ENCODE measurements at places on chromosomes 2 and 18.

DNA sequence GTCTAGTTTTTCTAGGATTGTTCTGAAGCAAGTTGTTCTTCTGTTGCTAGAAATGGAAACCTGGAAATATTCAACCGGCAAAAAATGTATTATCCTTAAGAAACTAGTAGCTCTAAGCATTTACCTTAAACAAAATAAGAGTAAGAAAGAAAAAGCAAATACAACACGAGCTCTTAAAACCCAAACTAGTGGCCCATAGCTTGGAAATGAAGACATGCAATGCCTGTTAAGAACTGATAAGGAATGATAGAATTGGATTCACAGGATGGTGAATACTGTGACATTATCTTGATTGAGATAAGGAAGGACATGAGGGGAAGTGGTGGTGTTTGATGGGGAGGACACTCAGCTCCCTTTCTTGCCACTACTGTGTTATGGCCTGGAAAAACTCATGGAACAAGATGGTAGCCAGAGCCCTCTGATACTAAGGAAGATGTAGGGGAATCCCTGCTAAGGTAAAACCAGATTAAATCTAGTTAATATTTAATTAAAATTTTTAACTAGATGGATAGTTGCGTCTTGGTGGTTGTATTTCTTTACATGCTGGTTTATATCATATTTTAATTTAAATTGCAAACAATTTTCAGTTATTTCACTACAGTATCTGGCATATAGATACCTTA lies 193.8 kb downstream of the LPIN1 start:
- DNase-seq: no peak

- DNase-seq: no peak
These were observed 164.5 kb downstream of the NAPG start for GRCh38 chr18:10690366-10690765.

GRCh38 chr2:45610281-45611019 lies 617 bp downstream of the SRBD1 start:
- DNase-seq: peak; percentile 51

DNA sequence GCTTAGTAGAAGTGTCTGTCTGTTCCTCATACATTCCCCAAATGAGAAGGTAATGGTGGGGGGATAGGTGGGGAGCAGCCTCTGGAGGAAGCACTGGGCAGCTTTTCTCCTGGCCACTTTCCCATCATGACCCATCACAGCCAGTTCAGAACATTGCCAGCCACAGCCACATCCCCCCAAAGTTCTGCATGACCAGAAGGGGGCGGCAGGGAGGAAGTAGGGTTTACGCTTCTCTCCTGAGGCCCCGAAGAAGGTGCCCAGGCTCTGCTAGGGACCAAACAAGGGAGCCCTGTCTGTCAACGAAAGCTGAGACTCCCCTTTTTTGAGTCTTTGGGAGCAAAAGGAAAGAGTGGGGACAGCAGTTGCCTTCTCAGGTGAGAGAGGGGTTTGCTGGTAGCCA lies 7.7 kb downstream of the IGFBP5 start:
- DNase-seq: no peak

- DNase-seq: no peak
These were observed 9.8 kb upstream of the MALT1 start for GRCh38 chr18:58661423-58661822.

DNA sequence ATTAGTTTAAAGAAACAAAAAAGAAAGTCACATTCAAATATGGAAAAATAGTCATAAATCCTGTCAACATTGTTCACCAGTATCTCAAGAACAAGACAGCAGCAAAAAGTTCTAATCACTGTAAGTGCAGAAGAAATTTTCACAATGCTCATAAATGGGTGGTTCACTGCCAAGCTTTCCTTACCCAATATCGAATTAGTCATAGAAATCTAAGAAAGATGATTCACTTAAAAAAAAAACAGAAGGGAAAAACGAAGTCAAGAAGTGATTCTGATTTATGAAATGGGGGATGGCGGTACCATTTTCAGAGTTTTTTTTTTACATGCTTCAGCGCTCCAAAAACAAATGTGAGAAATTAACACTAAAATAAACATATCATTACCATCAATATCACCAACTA lies 156.7 kb downstream of the EXOC6B start:
- no peak for DNase-seq

DNA sequence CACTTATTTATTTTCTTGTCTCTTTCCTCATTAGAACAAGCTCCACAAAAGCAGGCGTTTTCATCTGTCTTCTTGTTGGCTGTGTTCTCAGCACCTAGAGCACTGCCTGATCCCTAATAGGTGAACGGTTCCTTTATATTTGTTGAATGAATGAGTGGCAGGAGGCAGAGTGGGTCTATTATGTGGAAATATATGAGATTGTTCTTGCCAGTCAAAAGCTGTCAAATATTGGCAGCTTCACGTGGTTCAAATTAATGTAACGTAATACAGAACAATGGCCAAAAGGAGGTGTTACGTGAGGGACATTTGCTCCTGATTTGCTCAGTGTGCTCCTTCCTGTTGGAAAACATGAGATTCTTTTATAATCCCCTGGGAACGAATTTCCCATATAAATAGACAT lies 8.5 kb upstream of the ARHGAP25 start:
- no peak for DNase-seq

DNA sequence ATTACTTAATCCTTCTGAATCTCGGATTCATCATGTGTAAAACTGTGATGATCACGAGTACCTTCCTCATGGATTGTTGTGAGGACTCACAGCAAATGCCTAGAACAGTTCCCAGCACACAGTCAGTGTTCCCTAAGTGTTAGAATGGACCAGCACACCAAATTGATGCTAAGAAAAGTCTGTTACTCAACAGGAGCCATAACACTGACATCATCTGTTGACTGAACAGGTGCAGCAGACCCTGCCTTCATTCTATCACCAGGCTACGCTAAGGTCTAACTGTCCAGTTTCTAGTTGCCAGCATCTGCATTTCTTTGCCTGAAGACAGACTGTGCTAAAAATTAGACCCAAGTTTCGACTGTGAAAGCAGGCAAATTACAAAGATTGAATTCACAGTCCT lies 18.6 kb downstream of the DTNB start:
- DNase-seq: no peak

GRCh38 chr2:142825861-142826260 lies 51.6 kb upstream of the KYNU start:
- no peak for DNase-seq

- DNase-seq: peak; percentile 33
These were observed at the start of gene PTGR3 for GRCh38 chr18:75209129-75209950. TSS of gene PTGR3 (minus strand) at chr18:75209139. CDS start at chr18:75209058, 81 bp downstream.

DNA sequence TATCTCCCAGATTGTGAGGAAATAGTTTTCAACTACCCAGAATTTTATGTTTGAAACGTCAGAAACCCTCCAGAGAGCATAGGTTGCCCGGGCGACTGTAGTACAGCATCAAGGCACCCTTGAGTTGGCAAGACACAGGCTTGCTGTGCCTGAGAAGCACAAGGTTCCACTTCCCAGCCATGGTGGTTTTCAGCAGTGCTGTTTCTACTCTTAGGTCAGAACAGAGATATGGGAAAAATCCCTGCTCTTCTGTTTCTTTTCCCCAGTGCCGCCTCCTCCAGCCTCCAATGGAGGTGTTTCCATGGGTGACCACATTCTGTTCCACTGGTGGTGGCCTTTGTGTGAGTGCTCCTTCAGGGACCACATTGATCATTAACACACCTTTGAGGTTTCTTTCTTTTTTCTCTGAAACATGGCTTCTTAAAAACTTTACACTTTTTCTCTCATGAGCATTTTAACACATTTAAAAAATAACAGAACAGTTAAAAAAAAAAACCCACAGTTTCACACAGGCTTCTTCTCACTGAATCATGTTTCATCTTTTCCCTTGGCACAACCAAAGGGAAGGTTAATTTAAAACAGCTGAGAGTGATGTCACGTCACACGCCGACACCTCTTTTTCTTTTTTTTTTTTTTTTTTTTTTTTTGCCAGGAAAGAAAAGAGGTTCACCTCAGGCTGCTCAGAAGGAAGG lies 229.3 kb upstream of the HDAC4 start:
- no peak for DNase-seq

DNA sequence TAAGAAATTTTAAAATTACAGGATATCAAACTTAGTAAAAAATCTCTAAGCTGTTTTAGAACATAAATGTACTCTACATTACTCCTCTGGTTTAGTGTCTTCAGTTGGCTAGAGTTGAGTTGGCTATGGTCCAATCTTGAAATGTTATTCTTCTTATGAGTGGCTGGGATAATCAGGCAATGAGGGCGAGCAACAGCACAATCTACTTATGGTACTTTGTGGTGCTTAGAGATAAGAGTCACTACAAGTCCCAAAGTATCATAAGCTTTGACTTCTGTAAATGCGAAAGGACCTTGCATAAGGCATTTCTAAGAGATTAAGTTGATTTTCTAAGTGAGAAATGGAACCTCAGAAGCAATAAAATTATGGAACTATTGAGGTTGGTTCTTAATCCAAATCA lies 361.7 kb downstream of the GPD2 start:
- DNase-seq: no peak

DNA sequence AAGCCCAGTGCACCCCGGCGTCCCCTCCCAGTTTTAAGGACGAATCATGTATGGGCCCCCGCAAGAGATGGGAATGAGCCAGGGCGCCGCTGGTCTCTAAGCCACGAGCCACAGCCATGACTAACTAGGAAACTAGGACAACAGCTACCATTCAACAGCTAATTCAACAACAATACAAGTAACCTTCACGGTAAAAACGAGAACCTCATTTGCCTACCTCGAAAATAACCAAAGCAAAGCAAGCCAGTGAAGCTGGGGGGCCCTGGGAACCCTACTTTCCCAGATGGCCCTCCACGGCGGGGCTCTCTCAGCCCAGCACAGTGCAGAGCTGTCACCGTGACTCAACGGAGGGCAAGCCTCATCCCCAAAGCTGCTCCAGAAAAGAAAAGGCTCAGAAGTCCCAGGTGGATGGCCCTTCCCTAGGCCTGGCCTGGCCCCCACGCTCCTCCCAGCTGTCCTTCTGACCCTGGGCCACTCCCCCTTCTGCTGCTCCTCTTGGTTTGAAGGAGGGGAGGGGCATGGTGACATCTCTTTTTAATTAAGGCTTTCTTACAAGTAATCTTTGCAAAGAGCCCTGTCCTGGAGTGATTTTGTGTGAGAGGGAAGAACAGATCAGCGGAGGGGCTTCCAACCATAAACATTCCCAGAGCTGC lies 126.3 kb downstream of the HDAC4 start:
- DNase-seq: no peak

DNA sequence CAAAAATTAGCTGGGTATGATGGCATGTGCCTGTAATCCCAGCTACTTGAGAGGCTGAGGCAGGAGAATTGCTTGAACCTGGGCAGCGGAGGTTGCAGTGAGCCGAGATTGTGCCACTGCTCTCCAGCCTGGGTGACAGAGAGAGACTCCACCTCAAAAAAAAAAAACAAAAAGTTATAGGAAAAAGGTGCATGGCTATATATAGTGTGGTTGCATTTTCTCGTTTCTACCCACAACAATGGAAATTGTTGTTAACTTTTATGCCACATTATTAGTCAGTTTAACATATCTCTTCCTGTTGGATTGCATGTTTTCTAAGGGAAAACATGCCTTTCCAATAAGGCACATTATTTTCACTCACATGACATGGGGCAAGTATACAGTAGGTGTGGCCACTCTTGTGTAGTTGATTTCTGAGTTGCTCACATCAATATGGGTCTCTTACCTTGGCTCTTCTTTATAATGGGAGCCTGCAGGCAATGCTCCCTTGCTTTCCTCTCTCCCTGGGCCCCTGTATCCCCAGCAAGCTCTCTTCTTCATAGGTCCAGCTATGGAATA lies 610.0 kb downstream of the RNF144A start:
- DNase-seq: no peak

DNA sequence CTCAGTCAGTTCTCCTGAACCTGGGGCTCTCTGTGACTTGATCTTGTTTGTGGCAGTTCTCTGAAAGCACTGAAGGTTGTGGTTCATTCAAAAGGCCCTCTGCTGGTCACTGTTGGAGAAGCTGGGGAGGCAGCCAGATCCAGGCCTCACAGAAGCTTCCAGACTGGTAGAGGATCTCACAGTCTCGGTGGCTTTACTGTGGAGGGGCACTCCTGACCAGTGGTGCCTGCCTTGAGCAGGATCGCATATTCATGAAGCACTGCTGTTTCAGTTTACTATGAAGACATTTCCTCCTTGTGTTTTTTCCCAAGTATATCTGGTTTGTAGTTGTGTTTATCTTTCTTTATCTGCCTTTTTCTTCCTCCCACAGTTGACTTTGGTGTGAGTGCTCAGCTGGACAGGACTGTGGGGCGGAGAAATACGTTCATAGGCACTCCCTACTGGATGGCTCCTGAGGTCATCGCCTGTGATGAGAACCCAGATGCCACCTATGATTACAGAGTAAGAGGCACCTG lies 133.9 kb downstream of the MAP4K4 start:
- DNase-seq: peak; percentile 60

DNA sequence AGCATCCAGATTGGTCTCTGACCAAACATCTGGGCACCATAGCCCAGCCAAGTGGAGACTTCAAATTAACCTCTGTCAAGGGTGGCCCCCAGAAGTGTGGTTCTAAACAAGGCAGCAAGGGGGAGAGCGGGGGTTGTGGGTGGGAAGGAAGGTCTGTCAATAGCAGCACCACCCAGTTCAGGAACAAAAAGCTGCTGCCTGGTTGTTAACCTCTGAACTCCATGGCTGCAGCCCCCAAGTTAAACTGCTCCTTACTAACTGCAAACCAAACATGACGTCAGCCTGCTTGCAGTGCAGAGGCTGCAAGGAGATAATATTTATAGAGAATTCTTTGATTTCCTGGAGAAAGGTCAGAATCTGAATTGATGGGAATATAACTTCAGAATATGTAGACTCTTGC lies 76.5 kb downstream of the ARL4C start:
- DNase-seq: no peak

DNA sequence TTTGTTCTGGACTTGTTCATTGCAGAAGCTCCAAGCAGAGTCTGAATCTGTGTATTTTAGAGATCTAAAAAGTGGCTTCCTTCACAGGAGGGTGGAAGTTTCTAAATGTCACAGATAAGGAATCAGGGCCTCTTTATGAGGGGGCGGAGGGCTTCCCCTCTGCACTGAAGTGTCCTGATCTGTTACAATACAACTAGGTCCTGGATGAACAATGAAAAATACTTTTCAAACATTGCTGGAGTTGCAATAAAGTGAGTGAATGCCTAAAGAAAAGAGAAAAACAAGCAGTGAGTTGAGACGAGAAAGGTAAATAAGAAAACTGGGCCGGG lies 179.3 kb upstream of the HDAC4 start:
- DNase-seq: no peak

GRCh38 chr2:11406958-11407381 lies 59.0 kb downstream of the E2F6 start:
- no peak for DNase-seq

GRCh38 chr2:215906458-215906857 lies 106.9 kb downstream of the MREG start:
- DNase-seq: no peak

Measured in hematopoietic multipotent progenitor cell treated with erythropoietin and hydrocortisone succinate and interleukin-3 and kit ligand, for 15 days (in vitro differentiated cells).